Activated CD8-positive, alpha-beta memory T cell treated with anti-CD3 and anti-CD28 coated beads for 4 hours (primary cell): ENCODE measurements at places on chromosomes 7 and 10.

GRCh38 chr10:43205681-43206390 is 61.0 kb downstream of the RASGEF1A start:
- no peak for DNase-seq

- DNase-seq: no peak
These were observed 32.5 kb downstream of the BNIP3 start for GRCh38 chr10:131949041-131949862.

DNA sequence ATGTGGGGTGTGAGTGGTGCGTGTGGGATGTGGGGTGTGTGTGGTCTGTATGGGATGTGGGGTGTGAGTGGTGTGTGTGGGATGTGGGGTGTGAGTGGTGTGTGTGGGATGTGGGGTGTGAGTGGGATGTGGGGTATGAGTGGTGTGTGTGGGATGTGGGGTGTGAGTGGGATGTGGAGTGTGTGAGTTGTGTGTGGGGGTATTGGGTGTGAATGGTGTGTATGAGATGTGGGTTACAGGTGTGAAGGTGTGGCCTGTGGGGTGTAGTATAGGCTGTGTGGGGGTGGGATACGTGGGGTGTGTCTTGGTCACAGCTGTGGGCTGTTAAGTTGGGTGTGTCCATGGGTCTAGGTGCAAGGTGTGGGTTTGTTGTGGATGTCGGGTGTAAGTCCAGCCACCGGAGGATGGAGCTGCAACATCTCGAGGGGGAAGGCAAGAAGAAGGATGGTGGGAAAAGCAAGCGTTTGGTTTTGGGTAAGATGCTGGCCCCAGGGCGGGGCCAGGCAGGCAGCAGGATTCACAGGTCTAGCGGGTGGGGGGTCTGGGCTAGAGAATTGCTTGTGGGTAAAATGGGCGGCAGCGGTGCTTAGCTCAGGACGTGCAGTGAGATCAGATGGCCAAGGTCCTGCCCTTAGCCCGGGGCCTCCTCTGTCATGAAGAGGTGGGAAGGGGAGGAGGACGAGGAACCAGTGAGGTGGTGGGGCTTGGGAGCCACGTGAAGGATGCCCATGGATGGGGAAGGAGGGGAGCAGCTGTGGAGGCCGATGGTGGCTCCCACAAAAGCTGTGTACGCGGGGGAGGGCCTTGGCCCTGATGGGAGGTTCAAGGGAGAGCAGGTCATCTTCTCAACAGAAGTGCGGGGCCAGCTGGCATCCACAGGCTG is 60.1 kb downstream of the CFAP46 start:
- DNase-seq: no peak

- no peak for DNase-seq
These were observed 1055.1 kb downstream of the KCNMA1 start for GRCh38 chr10:76582531-76582930.

GRCh38 chr7:18689551-18689950 is 194.0 kb downstream of the HDAC9 start:
- DNase-seq: no peak
